ENCODE measurements at places on chromosomes 7 and 10.

DNA sequence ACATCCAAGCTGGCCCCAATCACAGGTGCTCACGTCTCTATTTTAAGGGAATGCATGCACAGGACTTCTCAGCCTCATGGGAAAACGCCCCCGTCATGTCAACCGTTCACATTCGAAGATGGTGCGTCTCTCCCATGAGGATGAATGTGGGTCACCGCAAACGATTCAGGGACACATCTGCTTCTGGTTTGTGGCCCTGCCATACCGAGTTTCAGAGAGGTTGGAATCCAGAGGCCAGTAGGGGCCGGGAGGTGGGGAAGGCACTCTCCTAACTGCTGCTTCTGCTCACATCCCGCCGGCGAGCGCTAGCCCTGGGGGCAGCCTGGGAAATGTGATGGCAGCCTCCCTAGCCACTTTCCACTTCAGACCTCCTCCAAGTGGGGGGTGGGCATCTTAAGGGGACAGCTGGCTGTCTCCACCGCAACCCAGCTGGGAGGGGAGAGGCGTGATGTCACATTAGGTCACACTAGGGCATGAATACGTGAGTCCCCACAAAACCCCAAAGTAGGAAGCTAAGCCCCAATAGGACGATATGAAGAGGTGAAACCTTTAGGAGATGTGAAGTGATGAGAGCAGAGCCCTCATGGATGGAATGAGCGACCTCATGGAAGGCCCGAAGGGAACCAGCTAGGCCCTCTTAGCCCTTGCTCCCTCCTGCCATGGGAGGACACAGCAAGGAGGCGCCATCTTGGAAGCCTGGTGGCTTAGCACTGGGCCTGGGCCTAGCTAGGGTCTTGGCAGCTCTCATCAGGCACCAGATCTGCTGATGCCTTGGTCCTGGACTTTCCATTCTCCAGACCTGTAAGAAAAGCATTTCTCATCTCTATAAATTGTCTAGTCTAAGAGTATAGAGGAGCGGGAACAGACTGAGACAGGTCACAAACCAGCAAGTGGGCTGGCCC, 107.8 kb downstream of the TCERG1L start:
- DNase-seq: no peak

GRCh38 chr7:49780953-49781352, 7.5 kb downstream of the VWC2 start:
- DNase-seq: no peak

DNA sequence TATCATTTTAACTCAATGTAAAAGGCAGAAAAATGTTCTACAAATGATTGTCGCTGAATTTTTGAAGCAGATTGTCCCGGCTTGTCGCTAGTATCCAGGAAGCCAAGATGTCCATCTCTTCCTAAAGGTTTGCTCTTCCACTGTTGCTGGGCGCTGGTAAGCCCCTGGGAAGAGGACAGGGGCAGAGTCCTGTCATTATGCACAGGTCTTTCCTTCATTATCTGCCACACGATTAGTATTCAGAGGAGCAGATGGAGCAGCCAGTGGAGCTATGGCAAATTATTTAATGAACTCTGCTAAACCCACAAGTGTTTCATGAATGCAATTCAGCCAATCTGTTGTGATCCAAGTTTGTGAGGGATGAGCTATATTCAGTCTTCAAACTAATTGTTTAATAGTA, 499.1 kb upstream of the NRP1 start:
- no peak for DNase-seq

GRCh38 chr7:73622909-73623797, 1.2 kb downstream of the MLXIPL start:
- no peak for DNase-seq

GRCh38 chr7:148621563-148621962, 31.0 kb downstream of the C7orf33 start:
- no peak for DNase-seq

DNA sequence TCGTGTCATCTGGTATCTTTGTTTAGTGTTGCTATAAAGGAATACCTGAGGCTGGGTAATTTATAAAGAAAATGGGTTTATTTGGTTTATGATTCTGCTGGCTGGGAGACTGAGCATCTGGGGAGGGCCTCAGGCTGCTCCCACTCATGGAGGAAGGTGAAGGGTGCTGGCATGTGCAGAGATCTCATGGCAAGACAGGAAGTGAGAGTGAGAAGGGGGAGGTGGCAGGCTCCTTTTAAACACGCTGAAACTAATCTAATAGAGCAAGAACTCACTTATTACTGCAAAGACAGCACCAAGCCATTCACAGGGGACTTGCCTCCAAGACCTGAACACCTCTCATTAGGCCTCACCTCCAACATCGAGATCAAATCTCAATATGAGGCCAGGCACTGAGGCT, 11.3 kb downstream of the OIT3 start:
- no peak for DNase-seq

DNA sequence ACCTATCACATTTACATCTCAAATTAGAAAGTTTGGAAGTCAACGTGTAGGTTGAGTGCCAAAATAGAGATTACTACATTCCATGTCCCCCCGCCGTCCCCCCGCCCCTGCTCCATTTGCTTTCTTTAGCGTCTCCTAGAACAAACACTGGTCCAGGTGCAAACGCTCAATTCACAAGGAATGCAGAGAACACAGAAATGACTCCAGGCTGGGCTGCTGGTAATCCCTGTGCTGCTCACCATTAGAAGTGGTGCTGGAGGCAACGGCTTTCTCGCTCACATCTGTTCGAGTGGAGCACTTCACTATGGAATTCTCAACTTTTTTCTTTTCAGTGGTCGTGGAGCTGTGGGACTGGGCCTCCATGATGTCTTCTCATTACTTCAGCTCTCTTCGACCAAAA, 14.1 kb downstream of the GLI3 start:
- no peak for DNase-seq

DNA sequence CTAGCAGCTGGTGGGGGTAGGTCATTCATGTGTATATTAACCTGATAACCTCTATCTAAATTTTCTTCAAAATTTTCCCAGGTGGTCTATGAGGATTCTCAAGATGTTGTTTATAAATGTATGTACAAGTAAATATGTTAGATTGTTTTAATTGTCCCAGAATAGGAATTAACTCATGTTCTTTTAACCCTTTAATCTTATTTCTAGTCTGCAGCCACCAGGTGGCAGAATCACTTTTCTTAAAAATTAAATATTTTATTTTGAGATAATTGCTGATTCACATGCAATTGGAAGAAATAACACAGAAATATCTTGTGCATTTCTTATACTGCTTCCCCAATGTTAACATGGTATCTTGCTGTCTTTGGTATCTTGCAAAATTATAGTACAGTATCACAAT, 589.5 kb downstream of the ARL4A start:
- DNase-seq: no peak

- no peak for DNase-seq
Observed at GRCh38 chr10:124323111-124323725, 95.5 kb downstream of the OAT start.

GRCh38 chr7:94975336-94975735, 67.9 kb downstream of the PPP1R9A start:
- no peak for DNase-seq

DNA sequence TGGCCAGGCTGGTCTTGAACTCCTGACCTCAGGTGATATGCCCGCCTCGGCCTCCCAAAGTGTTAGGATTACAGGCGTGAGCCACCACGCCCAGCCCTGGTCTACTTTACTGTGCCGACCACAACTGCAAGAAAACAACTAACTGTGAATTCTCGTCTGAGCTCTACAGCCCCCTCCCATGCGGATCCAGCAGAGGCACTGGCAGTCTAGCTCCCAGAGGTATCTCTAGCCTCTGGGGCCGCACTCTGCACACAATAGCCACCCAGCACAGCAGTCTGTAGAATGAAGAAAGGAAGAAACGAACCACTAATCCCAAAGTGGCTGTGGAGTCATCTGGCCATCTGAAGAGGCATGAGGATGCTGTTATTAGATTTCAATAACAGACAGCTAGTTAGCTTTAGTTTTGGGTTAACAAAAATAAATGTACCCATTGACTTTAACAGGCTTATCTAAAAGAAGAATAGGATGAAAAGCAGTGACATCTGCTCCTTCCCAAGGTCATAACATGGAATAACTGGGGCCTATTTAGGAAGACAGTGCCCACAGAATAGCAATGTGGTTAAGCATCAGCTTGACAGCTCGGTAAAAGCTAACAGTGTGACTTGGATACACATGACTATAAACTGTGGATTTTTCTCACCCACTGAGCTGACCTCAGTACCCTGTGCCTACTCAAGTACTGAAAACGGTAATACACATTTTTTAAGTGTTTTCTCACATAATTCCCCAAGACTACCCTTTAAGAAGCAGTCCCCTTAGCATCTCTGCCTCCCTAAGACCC, 131.9 kb downstream of the TNS3 start:
- no peak for DNase-seq

GRCh38 chr10:22723343-22723779, 9.0 kb upstream of the PIP4K2A start:
- no peak for DNase-seq

DNA sequence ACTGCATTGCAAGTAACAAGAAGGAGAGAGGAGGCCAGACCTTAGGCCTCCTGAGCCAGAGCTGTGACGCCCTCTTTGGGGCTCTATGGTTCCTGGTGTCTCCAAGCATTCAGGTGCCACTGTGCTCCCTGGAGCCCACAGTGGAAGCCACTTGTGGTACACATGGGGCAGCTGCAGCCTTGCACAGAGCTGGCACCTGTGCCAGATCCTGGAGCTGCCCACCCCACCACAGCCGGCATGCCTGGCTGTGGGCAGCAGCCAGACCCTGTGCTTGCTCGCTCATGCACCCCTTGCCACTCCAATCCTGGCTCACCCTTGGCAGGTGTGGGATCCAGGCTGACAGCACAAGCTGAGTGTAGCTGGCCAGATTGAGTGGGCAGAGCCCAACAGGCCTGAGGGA, 173.8 kb upstream of the SMIM30 start:
- DNase-seq: no peak

DNA sequence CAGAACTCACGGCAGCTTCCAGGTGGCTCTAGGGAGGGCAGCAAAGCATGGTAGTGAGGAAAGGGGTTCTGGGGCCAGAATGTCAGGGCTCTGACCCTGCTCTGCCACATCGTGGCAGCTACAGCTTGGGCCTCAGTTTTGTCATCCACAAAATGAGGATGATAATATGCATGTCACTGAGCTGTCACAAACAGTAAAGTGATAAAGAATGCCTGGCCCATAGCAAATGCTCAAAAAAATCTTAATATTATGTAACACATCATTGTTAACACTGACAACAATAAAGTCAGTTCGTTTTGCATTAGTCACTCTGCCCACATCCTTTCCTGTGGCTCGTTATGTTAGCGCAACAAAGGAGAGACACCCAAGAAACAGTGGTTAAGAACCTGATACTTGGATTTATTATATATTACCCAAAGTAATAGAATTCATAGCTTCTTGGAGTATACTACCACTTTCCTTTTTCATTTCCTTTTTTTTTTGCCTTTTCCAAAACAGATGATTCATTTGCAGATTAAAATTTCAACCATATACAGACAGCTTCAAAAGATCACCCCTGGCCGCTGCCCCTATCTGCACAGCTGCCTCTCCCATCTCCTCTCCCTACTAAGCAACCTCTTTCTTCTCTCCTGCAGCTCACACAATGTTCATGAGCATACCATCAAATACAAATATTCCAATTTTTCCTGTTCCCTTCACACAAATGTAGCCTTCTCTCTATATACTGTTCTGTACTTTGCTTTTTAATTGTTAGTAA, 45.5 kb upstream of the DDC start:
- no peak for DNase-seq

- no peak for DNase-seq
Observed at GRCh38 chr10:35942057-35942456, 300.0 kb upstream of the FZD8 start.

- DNase-seq: no peak
Observed at GRCh38 chr7:123494193-123494796, 40.1 kb downstream of the IQUB start.

DNA sequence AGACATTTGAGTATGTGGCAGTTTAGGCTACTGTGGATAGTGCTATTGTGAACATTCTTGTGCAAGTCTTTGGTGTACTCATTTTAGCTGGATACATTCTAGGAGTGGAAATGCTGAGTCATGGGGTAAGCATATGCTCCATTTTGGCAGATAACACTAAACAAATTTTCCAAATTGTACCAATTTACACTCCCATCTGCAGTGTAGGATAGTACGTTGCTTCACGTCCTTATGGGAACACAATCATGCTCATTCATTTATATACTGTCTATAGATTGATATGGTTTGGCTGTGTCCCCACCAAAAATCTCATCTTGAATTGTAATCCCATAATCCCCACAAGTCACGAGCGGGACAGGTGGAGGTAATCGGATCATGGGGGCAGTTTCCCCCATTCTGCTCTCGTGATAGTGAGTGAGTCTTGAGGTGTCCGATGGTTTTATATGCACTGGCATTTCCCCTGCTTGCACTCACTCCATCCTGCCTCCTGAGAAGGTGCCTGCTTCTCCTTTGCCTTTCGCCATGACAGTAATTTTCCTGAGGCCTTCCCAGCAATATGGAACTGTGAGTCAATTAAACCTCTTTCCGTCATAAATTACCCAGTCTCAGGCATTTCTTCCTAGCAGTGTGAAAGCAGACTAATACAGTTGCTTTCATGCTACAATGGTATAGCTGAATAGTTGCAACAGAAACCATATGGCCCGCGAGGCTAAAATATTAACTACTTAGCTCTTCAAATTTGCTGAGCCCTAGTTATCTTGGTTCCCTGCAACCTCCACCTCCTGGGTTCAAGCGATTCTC, 25.6 kb downstream of the RNF216 start:
- DNase-seq: no peak

DNA sequence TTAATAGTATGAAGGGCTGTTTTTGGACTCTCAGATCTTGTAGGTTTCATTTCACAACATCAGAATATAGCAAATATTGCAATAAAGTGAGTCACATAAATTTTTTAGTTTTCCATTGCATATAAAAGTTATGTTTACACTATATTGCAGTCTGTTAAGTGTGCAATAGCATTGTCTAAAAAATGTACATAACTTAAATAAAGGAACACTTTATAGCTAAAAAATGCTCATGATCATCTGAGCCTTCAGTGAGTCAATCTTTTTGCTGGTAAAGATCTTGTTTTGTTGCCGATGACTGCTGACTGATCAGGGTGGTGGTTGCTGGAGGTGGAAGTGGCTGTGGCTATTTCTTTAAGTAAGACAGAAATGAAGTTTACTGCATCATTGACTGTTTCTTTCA, 42.0 kb downstream of the ABCA13 start:
- no peak for DNase-seq

- no peak for DNase-seq
Observed at GRCh38 chr7:16926283-16926682, 44.5 kb upstream of the AGR3 start.

- no peak for DNase-seq
Observed at GRCh38 chr10:63645195-63645594, 124.0 kb downstream of the REEP3 start.

All from NCI-H510A (cell line).